Right hindlimb (tissue), 1 donor: ENCODE measurements at places on chromosomes 1 and 21.

- DNase-seq = peak; percentile 38
Measured at GRCh38 chr1:204685236-204686006, at the start of gene LRRN2. LRRN2 (minus strand) TSS chr1:204685738; CDS start chr1:204619992, 65,746 bp downstream.

DNA sequence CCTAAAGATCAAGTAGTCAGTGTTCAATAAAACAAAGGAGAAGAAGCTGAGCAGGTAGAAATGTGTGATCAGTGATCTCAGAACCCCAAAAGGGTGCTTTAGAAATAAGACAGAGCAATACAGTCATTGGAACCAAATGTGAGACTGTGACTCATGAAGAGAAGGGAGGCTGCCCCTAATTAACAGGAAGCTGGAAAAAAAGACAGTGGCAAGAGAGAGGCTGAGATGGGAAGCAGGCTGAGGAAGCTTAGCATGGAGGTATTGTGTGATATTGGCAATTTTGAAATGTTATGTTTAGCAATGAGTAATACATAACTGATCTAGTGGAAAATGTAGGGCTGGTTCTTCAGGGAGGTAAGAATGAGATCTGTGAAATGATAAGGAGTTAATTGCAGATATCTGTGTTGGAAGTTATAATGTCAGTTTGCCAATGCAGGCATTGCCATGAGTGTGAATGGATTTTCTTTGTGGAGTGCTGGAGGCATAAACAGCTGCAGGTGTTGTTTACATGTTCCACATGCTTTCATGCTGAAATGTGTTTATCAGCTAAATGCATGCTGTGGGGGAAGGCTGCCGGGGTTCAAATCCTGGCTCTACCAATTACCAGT, 90.6 kb upstream of the CACNA1E start:
- DNase-seq = no peak

DNA sequence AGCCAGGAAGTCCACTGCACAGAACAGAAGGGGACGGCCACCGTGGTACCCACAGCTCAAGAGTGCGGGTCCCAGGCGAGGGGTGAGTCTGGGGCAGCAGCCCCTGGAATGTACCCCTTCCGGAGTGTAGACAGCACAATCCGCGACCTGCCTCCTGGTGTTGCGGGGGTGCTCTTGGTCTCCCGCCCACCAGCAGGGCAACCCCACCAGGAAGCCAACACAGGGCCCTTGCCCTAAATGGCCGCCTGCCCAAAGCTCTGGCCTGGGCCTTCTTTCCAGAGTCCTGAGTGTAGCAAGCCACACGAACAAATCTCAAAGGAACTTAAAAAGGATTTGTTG, 1.1 kb upstream of the SLC19A1 start:
- no peak for DNase-seq

DNA sequence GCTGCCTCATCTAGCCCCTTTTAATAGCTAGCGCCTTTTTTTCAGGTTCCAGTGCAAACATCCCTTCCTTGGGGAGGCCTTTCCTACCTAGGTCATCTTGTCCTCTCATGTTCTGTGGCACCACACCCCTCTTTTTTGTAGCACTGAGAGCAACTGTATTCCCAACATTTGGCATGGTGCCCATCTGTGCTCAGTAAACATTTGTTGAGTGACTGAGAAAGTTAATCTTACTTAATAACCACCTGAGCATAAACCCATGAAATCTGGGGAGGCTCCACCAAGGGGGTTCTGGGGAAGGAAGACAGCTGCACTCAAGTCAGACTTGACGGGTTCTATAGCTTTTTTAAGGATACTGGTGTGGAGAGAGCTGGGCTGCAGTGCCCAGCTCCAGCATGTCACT, 90.0 kb downstream of the NOS1AP start:
- no peak for DNase-seq

- no peak for DNase-seq
Measured at GRCh38 chr1:153441238-153441755, 19.2 kb downstream of the S100A7 start.

DNA sequence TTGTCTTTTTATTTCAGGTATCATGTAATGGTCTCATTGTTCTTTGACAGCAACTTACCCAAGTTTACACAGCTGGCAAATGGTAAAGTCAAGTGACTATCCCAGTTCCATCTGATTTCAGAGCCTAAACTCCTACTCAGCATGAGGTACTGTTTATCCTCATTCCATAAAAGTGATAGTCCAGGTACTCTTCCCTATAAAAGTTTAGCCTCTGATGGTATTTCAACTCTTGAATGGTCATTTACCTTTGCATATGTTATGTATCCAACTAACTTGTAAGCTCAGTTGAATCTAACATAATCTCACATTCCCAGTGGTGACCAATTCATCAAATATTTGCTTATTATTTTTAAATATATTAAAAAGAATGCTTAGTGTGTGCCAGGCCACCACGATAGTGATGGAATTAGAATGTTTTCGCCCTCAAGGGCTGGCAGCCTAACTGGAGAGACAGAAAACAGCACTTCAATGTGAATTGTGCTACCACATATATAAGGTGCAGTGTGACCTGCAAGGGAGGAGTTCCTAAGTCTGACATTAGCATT, 307.1 kb downstream of the CTH start:
- DNase-seq = no peak

GRCh38 chr1:65247419-65248359, 61.7 kb upstream of the DNAJC6 start:
- DNase-seq = no peak

- DNase-seq = no peak
Measured at GRCh38 chr21:37045556-37045955, 27.3 kb downstream of the PIGP start.

DNA sequence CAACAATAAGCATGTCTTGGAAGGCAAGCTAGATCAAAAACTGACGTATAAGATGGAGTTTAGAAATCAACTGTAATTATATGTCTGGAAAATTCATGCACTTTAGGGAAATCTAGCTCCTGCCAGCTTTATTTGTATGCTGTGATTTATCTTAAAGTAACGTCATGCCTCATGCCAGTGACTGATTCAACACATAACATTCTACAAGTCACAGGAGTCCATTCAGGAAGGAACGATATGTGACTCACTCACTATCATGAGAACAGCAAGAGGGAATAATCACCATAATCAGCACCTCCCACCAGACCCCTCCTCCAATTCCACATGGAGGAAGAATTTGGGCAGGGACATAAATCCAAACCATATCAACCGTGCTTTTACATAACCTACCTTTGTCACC, 682.4 kb upstream of the ADAMTS5 start:
- no peak for DNase-seq

- no peak for DNase-seq
Measured at GRCh38 chr1:221376286-221376685, 365.6 kb downstream of the DUSP10 start.

- DNase-seq = no peak
Measured at GRCh38 chr1:67888216-67889106, 55.2 kb upstream of the GNG12 start.

GRCh38 chr1:117632269-117633067, 26.6 kb downstream of the TENT5C start:
- no peak for DNase-seq

DNA sequence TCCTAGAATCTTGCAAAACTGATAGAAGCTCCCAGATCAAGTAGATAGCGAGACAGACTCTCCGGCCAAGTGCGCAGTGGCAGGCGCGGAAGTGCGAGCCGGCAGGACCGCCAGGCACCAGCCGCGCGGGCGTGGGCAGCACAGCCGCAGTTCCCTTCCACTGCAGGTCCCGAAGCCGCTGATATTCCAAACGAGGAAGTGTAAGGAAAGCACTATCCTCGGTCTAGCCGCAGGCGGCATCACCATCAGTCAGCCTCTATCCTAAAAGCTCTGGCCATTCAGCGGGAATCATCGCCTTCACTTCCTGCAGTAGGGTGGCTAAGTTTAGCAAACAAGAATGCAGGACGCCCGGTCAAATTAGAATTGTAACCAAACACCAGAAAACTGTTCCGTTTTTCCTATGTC, 710 bp downstream of the GLRX2 start:
- DNase-seq = peak; percentile 59

GRCh38 chr1:39609618-39610331, 29.7 kb downstream of the HEYL start:
- DNase-seq = peak; percentile 58

DNA sequence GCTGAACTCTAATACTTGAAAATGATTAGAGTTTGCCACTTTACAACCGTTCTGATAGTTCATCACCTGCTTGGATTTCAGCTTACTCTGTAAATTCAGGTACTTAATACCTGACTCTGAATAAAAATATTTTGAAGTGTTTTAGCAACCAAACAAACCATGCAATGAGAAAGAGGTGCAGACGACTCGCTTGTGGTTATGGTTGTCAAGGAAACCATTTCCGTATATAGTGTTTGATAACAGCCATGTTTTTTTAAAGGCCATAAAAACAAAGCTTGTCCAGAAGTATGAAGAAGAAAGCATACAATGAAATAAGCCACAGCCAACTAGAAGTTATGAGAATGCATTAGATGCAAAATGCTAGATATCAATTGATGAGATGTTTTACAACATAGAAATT, 167.2 kb upstream of the HMCN1 start:
- no peak for DNase-seq

DNA sequence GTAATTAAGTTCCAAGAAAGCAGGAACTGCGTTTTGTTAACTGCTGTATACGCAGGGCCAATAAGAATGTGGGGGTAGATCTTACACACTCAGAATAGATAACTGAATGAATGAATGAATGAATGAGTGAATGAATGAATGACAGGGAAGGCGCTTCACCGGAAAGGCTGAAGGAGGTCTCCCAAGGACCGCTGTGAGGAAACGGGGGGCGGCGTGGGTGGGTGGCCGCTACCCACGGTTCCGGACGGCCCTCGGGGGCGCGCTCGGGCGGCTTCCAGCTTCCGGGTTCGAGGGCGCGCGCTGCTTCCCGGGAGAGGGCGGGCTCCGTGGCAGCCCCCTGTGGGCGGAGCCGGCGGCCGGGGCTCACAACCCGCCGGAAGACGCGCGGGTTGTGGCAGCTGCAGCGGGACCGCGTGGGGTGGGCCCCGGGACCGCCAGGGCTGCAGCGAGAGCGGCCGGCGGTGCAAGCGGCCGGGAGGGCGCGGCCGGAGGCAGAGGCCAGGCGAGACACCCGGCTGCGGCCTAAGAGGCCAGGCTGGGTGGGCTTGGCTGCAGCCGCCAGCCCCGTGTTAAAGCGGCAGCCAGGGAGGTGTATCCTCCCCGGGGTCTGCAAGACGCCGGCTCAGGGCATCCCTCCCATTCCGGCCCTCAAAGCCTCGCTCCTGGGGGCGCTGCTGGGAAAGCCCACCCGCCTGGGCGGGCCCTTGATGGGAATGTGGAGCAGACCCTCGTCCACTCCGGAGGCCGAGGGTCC, at the start of gene ZFP69:
ZFP69 (plus strand) TSS at position 367 of the 754 bp plus-strand sequence. CDS start 2,072 bp downstream, outside the sequence.
- DNase-seq = peak; percentile 86

DNA sequence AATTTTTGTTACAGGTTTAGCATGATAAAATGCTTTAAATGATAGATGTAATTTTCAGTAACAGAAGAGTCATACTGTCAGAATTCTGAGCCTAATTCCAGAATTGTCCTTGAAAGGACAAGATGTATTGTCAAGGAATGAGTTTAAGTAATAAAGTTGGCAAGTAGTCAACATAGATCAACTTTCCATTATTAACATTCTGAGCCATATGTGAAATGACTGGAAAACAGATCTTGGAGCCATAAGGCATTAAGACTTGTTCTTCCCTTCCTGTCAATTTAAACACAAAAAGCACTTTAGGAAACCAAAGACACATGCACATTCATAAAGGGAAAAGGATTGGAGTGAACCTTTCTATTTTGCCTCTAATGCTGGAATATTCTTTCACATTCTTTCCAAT, 107.0 kb downstream of the ODF2L start:
- DNase-seq = no peak

- DNase-seq = no peak
Measured at GRCh38 chr1:23352096-23352695, 8.1 kb upstream of the HNRNPR start.

DNA sequence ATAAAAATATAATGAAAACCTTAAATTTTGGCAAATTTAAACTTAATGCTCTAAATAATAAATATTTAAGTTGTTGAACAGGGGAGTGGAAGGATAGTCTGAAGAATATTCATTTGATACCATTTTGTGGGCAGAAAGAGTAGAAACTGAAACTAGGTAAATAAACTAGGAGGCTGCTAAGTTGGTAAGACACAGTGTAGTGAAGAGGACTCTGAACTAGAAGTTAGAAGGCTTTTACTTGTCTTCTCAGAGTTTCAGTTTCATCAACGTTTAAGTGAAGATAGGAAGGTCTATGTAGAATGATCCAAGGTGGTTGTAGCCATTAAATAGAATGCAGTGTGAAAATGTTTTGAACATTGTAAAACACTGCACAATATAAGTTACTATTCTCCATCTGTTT, 516.9 kb downstream of the AMY1C start:
- no peak for DNase-seq

DNA sequence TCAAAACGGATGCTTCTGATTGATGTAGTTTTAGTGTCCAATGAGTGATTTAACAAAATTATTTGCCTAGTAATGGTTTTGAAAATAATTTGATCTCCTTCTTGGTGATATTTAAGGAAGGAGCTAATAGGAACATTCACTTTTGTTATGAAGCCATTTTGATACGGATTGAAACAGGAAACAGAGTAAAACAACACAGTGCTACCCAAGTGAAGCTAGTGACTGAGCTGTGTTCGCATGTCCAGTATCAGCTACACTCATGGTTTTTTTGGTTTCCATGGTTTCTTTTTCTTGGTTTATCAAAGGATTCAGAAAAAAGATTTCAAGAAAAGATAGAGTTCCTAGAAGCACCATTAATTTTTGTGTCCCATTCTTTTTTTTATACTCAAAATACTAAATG, 40.1 kb upstream of the PLEKHO1 start:
- DNase-seq = no peak

DNA sequence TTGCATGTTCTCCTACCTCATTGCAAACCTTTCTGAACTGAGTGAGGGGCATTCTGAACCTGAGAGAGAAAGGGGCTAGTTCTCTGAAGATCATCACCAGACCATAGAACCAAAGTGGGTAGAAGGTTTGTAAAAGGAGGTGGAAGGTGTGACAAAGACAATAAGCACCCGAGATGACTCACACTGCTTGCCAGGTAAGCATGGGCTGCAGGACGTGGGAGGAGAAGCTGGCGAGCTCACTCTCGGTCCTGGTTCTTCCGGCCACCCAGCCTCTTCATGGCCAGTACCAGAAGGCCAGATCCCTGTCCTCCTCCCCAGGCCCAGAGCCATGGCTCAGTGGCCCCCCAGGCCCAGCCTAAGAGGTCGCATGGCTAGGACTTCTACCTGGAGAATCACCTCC, 128.3 kb downstream of the TMEM53 start:
- no peak for DNase-seq
